Stimulated activated CD8-positive, alpha-beta memory T cell treated with anti-CD3 and anti-CD28 coated beads, Interleukin-2, amount 100 ng/mL, for 1 hour (primary cell): ENCODE measurements at places on chromosomes 3 and 15.

GRCh38 chr3:75235631-75236030, 428.5 kb upstream of the FRG2C start:
- no peak for DNase-seq

DNA sequence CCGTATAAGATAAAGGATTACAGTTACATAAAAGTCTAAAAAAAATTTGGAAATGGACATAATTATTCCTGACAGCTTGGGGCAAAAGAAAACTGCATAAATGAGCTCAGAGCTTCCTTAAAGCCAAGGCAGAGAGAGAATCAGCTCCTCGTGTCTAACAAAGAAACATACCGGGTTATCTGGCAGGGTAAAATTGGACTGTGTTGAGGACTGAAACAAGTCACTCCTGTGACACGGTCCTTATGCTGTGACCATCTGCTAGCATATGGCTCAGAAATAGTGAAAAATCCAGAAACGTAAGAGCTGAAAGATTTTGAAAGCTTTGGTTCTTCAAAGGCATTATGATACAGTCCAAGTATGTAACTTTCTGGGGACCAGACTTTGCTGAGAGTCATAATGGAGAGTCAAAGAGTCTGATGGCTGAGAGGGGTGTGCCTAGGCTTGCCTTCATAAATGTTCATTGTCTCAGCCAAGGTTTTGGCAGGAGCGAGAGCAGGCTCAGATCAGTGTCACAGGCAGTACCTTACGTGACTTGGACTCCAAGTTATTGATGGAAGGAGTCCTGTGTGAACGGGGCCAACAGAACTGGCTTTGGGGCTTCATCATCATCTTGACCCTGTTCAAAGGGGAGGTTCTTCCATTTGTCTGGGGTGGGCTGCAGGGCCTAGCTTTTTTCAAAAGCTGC, 12.5 kb downstream of the MAP6D1 start:
- no peak for DNase-seq

DNA sequence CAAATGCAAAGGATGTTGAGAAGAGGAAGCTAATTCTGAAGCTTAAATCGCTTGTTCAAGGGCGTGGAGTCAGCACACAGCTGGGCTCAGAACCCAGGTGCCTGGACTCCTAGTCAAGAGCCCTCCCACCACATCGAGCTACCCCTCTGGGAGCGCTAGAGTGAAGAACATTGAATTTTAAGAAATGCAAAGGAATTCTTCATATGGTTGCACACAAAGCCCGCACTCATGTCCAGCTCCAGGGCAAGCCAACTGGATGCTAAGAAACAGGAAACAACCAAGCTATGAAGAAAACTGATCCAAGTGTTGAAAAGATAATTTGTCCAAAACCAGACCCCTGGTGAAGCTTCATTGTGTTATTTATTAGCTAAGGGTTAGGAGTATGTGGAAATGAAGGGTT, 122.3 kb downstream of the ALDH1A2 start:
- no peak for DNase-seq

DNA sequence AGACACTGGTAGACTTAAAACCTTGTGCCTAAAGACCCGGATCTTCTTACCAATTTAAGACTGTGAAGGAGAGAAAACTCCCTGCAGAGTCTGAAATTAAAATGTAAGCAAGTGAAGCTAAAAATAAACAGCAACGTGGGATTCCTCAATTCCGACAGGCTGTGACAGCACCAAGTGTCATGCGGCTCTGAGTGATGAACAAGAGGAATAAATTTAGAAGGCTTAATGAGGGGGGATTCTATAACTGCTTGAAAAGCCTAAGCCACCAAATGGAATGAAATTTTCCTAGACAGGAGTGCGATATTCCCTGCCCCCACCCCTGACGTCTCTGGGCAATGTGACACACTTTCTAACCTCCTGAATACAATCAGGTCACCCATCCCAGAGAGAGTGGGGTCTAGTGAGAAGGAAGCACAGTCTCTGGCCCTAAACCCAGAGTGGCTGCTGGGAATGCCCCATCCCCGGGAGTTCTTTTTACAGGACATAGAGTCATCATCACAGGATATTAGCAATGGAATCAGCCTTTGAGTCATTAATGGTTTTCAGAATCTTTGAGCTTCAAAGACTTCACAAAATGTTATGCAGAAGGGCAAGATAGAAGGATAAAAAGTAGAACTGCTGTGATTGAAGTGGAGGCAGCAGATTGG, 114.3 kb downstream of the EDEM1 start:
- DNase-seq = no peak

DNA sequence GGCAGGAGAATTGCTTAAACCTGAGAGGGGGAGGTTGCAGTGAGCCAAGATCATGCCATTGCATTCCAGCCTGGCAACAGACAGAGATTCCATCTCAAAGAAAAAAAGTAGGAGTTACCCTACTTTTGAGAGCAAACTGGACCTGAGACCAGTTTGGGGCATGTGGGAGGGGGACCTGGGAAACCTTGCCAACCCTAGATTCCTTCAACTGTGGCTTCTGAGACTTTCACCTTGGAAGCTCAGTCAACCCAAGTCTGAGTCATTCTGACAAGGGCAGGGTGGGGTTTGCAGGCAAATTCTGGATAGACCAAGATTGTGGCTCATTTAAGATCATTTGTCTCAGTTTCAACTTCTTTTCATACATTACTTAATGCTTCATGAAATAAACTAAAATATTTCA, 23.8 kb upstream of the SIAH2 start:
- DNase-seq = no peak

DNA sequence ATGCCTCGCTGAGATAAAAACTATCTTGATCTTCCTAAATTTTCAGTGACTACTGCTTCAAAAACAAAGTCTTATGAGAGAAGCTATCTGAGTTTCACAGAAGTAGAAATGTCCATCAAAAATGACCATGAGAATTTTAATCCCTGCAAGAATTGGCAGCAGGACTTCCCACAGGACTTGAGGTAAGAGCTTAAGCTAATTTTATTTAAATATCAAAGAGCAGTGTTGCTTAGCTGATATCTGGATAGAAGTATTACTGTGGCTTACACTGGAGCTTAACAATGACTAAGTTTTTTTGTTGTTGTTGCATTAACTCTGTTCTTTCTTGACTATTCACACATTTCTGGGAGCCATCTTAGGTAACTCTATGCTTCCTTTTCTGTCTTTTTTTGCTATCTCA, 60.8 kb upstream of the EPHA3 start:
- no peak for DNase-seq

DNA sequence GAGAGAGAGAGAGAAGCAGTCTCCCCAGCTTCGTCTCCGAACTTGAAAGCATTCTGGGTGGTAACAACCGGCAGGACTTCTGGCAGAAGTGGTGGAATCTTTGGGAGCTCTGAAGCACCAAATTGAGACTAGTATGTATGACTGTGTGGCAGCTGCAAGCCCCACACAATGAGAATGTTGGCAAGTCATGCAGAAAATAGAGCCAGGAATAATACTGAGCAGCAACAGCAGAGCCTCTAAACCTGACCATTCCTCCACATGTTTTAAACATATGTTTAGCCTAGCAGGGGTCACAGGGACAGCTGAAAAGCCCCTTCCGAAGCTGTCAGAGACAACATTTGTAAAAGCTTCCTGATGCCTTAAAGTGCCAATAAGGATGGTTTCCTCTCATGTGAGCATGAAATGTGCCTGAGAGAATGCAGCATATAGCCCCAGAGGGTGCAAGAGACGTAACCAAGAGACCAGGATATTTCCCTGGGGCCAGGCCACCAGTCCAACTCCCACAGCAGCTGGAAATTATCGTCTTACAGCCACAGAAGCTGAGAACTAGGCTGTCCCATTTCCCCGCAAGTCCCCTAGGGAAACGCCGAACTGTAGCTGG, 178.6 kb upstream of the CCDC54 start:
- no peak for DNase-seq

GRCh38 chr3:170330366-170330765, 27.1 kb upstream of the SKIL start:
- no peak for DNase-seq

DNA sequence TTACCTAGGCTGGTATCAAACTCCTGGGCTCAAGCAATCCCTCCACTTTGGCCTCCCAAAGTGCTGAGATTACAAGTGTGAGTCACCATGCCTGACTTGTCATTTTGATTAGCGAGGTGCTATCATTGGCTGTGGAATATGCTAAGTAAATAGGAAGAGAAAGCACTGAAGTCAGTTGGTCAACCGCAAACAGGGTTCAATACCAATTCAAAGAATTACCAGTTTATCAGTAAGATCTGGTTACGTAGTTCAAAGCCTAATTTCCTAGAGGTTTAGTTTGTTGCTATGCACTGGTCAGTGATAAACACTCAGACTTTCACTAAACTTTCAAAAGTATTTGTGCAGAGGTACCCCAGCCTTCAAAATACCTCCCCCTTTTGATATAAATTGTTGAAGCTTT, 29.5 kb downstream of the GLB1 start:
- DNase-seq = no peak

- DNase-seq = no peak
Observed at GRCh38 chr3:105802118-105802706, 66.6 kb downstream of the CBLB start.

GRCh38 chr3:16801223-16801622, 83.5 kb upstream of the PLCL2 start:
- no peak for DNase-seq

DNA sequence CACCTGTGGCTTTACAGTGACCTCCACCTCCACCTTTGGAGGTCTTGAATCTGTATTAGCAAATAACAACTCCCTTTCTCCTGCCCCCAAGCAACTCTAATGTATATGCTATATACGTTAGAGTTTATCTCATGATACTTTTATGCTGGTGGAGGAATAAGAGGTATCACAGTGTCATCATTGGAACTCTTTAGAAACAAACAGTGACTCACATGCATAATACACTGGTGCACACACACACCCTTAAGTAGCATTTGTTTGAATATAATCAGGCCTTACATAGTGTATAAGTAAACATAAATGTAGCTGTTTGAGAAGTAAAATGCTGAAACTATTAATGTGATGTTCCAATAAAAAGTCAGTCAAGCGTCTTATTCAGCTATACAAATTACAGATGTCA, 280.2 kb upstream of the C2CD4B start:
- DNase-seq = no peak

DNA sequence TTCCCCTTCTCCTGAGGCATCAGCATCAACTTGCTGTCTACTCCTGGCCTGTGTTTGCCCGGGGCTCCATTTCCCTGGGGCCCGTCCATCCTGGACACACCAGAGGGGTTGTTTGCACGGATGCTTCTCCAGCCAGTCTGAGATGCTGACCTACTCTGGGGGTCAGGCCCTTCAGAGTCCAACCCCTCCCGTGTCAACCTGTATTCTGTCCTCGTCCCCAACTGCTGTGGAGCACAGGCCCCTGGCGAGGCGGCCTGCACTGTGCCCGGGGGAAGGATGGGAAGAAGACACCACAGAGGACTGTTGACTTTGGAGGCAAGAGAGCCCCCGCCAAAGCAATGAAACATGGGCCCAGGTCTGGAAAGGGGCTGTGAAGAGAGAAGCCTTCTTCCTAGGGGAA, 25.8 kb downstream of the ALS2CL start:
- no peak for DNase-seq

GRCh38 chr3:195517030-195517429, 26.1 kb downstream of the PPP1R2 start:
- DNase-seq = no peak

DNA sequence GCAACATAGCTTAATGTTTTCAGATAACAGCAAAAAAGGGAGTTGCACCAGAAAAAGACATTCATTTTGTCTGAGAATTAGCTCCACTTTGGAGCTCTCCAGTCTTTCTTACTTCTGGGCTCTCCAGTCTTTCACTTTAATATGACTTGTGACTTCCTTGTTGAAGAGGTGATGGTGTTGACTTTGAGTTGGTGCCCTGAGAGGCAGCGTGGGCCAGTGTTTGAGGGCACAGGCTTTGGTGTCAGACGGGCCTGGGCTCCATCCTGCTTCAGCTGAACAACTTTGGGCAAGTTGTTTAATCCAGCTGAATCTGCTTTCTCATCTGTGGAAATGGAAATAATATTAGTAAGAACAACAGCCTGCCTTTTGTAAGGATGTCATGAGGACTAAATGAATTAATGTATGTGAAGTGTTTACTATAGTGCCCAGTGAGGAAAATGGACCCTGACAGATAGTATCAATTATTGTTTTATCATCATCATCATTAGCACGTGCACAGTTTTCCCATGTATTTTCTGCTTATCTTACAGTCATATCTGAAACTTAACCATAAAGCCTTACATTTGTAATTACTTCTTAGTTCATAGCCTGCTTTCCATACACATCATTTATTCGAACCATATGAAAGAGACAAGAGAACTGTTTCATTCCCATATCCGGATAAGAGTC, 108.4 kb downstream of the PDE8A start:
- DNase-seq = no peak

DNA sequence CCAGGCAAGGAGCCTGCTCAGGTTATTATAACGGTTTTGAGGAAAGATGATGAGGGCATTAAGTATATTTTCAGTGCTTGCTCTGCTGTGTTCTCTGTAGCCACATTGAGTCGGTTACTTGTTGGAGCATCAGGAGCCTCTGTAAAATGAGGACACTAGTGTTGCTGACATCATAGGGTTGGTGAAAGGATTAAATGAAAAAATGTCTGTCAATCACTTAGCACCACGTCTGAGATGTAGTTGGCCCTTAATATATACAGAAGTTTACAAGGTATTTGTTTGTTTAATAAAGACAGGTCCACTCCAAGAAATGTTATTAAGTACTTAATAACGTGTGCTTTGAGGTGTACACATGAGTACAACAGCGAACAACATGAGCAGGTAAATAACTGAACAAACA, 735 bp upstream of the SLC25A26 start:
- DNase-seq = no peak

- DNase-seq = no peak
Observed at GRCh38 chr3:72818905-72819304, 29.3 kb downstream of the SHQ1 start.

DNA sequence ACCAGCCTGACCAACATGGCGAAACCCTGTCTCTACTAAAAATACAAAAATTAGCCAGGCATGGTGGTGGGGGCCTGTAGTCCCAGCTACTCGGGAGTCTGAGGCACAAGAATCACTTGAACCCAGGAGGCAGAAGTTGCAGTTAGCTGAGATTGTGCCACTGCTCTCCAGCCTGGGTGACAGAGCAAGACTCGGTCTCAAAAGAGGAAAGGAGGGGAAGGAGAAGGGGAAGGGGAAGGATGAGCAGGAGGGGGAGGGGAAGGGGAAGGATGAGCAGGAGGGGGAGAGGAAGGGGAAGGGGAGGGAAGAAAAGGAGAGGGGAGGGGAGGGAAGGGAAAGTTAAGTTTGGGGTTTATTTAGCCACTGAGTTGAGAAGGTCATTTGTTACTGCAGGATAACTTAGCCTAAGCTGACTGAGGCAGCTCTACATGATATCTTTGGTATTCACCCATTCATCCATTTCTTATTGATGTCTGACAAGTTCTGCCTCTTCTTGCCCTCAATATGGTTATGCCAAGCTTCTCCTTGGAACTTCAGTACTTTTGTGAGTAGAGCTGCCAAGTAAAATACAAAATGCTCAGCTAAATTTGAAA, 15.9 kb upstream of the ABHD2 start:
- DNase-seq = no peak

- no peak for DNase-seq
Observed at GRCh38 chr15:89104172-89104564, 15.9 kb downstream of the ABHD2 start.

- no peak for DNase-seq
Observed at GRCh38 chr3:139561255-139561817, 21.8 kb upstream of the RBP1 start.
